ENCODE measurements at places on chromosomes 13 and 19.

DNA sequence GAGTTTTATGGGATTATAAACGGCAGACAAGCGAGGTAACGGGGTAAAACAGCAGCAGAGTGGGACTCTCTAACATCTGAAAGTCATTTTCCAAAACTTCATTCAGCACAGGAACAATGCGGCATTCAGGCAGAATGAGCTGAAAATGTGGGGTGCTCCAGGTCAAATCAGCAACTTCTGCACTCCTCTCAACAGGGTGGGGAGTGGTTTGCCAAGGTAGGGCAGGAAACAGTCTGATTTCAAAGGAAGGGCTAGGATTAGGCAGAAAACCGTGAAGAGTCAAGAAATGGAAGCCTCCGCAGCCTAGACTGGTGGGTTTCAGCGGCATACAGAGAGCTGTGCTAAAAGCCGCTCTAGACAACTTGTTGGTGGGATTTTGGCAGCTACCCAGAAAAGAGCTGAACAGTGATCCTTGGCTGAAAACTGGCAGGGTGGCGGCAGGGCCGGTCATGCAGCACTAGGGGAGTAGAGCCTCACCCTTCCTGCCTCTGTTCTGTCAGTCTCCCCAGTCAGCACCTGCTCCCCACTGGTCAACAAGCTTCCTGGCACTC is 154.2 kb upstream of the KLF12 start:
- no peak for ATAC-seq

GRCh38 chr19:45368737-45369340 is 1.5 kb downstream of the ERCC2 start:
- no peak for ATAC-seq

DNA sequence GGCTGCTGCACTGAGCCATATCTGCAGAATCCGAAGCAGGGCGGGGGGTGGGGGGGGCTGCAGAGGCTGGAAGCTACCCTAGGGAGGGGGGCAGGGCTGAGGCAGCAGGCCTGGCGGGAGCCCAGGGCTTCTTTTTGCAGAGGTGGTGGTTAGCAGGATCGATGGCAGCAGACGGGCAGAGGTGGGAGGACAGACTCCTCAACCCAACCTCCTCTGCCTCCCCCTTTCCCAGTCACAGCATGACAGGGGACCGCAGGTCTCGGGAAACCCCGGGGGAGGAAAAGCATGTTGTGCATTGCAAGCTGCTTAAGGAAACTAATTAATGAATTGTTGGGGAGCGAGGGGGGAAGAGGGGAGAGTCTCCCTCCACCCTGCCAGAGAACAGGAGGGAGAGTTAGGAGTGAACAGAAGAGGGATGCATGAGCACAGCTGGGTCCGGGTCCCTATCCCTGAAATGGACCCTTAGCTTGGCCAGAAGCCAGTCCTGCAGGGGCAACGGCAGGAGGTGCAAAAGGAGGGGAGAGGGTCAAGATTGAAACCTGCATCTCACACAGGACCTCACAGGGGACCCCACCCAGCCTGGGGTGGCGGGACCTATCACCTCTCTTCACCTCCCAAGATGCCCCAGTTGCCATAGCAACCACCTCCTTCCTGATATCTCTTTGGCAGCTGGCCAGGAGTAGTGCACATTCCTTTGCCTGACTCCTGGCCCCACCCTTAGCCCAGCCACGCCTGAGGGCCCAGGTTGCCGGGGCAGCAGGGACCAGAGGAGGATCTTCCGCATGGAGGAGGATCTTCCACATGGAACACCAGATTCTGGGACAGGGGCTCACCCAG is 1.8 kb downstream of the FXYD7 start:
- ATAC-seq = no peak

DNA sequence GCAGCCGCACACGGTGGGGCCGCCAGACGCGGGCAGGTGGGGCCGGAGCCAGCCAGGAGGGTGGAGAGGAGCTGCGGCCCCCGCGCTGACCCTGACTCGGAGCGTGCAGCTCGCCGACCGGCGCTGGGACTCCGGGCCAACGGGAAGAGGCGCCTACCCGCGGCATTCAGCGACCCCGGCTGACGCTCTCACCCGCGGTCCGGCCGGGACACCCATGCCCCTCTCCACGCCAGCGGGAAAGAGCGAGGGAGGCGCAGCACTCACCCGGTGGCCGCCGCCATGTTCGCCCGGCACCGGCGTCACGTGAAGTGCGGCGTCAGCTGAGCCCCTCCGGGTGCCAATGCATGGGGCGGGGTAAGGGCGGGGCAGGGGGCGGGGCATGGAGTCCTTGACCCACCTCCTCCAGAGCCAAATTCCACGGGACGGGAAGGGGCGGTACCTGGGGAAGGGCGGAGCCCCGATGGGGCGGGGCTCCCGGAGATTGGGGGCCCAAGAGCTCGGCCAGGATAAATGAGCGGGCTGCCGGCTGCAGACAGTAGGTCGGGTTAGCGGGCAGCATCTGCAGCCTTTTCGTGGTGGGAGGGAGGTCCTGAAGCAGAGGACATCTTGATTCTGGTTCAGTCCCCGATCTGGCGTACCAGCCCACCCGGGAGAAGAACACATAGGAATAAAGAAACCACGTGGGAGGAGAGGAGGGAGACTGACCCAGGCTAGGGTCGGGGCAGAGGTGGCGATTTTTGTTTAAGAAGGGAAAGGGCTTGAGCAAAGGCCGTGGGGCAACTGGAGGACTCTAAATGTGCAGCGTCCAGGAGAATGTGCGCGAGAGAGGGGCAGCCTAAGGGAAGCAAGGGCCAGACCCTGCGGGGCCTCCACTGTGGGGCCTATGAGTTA is at the start of gene PEPD:
Gene PEPD (minus strand): TSS at position 312 of the 891 bp plus-strand sequence. CDS start 31 bp downstream, at position 281.
- peak; percentile 98 for ATAC-seq

- no peak for ATAC-seq
Measured at GRCh38 chr13:79772811-79773210, 291.9 kb downstream of the NDFIP2 start.

DNA sequence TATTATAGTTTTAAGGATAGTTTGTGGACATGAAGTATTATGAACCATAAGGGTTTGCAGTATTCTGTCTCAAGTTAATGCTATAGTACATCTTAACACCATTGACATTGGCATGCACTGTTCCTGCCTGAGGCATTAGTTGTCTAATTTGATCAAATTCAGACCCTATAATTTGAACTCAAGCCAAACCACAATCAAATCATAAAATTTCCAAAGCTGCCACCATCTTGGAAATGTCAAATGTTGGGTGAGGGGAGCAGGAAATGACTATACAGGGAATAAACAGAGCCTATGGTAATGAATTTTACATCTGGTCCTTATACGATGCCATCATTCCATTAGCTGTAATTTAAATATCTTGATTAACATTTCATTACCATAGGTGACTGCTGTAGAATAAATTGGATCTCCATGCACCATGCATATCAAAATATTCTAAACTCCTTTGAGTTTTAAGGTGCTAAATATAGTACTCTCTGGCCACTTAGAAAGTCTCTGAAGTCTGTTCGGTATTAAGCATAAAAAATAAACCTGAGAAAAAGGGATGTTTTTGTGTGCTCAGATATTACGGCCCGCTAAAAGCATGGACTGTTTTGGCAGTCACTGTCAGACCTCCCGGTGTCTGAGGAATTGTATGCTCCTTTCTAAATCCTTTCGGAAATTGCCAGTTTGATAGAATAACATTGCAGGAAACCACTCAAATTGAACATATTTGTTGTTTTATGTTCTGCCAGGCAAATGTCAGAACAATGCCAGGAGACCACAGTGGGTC is 257.7 kb downstream of the SPRY2 start:
- ATAC-seq = no peak

DNA sequence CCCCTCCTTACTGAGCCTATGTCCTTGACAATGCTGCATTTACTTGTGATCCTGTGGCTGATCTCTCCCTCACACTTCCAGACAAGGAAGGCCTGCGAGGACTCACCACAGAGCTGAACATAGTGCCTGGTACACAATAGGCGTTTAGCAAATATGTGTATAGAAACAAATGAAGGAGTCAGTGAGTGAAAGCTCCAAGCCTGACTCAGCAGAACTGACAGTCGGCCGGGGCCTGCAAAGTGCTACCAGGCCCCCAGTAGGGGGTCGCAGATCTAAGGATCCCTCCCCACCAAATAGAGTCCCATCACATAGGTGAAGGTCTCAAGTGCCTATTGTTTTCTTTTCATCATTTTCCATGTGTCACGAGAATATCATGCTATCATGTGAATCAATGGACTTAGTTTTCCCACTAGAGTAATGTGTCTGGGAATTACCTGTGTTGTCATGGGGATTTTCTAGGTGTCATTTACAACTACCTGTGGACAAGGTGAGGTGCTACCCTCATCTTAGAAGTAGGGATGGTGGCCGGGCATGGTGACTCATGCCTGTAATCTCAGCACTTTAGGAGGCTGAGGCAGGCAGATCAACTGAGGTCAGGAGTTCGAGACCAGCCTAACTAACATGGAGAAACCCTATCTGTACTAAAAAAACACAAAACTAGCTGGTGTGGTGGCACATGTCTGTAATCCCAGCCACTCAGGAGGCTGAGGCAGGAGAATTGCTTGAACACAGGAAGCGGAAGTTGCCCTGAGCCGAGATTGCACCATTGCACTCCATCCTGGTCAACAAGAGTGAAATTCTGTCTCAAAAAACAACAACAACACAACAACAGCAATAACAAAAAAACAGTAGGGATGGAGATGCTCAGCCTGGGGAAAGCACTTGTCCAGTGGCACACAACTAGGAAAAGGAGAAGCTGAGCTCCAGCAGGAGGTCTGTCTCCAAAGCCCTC is 50.3 kb upstream of the CYP2A7 start:
- ATAC-seq = no peak

DNA sequence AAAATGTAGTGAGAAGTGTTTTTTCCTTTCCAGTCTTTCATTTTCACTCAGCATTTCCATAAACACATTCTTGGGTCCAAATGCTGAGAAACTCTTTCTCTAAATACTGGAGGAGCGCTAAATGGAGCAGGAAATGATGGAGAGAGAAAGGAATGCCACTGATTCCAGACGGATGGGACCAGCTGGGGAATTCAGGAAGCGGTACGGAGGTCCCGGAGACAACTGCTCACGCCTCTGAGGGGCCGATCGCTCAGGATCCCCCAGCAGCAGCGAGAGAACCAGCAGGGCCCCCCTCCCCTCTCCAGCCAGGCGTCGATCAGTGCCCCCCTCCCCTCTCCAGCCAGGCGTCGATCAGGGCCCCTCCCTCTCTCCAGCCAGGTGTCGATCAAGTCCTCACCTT is 13.2 kb downstream of the RASA3 start:
- peak; percentile 82 for ATAC-seq

- no peak for ATAC-seq
Measured at GRCh38 chr13:77477299-77477848, 58.1 kb upstream of the SCEL start.

- ATAC-seq = no peak
Measured at GRCh38 chr13:53254500-53254899, 225.9 kb downstream of the OLFM4 start.

DNA sequence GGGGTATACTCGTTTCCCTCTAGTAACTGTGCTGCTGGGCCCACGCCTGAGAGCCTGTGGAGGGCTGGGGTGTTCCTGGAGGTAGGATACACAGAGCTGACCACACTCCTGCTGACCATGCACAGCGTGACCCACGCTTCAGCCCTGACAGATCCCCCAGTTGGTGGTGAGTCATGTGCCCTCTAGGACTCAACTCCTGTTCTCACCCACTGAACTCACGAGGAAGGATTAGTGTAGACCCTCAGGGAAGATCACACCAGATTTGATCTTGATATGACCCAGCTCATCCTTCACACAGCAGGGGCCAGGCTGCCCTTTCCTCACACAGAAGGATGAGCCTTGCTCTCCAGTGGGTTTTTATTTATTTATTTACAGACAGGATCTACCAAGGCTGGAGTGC is 13.3 kb upstream of the ACP7 start:
- ATAC-seq = no peak

DNA sequence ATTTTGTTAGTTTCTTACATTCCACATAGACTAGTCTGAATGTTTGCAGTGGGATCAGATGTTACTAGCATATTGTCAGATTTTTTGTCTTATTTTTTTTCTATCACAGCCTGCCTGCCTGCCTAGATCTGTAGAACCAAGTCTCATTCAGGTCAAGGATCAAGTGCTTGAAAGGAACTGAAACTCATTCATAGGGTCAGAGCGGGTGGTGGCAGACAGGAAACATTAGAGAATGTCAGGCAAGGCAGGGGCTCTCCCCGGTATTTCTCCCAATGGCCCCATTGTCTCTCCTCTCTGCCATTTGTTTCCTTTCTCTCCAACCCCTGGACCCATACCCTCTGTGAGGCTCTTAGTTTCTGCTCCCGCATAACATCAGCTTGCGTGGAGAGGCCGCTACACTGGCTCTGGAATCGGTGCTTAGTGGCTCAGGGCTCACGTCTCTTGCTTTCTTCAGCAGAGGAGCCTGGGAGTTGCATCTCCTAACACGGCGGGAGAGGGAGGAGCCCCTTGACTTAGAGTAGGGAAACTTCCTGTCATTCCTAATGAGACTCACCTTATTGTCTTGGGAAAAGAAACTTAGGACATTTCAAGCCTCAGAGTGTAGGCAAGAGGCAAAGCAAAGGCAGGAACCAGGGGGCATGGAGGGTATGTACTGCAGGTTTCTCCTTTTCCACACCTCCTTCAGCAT is 35.6 kb upstream of the SPATA13 start:
- no peak for ATAC-seq

DNA sequence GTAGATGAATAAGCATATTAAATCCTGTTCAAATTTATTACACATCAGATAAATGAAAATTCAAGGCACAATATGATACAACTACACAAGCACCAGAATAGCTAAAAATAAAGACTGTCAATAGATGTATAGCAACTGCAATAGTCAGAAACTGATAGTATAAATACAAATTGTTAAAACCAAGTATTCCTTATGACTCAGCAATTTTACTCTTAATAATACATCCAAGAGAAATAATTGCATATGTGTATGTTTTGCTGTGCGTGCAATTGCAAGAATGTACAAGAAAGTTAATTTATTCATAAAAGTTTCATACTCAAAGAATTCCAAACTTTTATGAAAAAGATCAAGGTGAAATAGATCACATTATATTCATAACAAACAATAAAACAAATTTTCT is 1338.1 kb downstream of the OLFM4 start:
- ATAC-seq = no peak

GRCh38 chr13:106529415-106530170 is 5.9 kb downstream of the EFNB2 start:
- no peak for ATAC-seq

DNA sequence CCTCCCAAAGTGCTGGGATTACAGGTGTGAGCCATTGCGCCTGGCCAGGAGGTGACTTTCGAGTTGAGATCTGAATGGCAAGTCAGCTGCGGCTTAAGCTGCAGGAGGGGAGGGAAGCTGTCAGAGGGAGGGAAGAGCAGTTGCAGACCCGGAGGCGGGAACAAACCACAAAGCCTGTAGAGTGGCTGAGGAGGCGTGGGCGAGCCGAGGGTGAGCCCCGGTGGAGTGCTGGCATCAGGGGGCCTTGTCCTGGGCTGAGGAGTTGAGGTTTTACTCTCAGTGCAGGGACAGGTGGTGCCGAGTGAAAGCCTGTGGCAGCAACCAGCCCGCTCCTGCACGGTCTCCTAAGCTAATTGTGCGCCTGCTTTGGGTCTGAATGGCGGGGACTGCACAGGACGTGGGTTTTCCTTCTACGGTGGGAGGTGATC is 24.2 kb downstream of the PPP1R37 start:
- ATAC-seq = no peak

DNA sequence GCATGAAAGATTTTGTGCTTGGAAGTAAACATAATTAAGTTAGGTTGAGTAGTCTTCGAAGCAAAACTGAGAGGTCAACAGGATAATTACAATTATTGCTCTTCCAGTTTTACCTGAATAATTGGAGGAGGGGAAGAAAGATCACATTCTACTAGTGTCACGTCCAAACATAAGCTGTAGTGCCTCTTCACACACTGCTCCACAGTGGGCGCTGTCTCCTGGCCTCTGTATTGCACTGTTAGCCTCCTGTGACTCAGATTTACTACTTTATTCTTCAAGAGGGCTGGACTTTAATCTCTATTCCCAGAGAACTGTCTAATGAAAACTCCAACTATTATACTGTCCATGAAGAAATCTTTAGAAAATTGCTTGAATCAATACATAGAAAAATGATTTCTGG is 62.9 kb downstream of the TRPC4 start:
- ATAC-seq = no peak
